NCI-H1930 (cell line): ENCODE measurements at places on chromosomes 7 and 10.

DNA sequence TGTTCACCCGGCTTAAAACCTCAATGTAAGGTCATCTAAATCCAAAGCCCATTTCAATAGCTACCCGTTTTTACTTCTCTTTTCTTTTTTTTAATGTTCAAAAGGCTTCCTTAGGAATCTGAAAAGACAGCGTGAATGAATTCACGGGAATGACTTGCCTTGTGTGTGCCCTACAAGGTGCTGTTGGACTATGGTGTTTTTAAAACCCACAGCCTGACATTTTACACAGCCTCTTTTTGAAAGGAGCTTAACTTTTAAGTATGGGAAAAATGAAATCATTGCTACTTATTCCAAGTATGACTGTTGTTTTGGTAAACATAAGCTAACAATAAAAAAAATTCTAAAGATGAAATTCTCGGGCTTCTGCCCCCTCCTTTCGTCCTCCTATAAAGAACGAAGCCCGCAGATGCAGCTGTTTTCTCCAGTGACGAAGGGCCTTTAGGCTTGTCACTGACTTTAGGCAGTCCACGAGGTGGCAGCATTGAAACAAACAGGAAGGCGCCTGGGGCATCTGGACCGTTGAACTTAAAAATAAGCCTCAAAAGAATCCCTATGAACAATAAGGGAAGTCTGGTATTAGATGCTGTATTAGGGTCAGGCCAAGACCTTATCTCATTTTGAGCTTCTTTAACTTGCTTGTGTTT lies 141.3 kb downstream of the NRP1 start:
- no peak for DNase-seq

- DNase-seq, result no peak
These were observed 129.7 kb downstream of the TMEM178B start for GRCh38 chr7:141203586-141203985.

DNA sequence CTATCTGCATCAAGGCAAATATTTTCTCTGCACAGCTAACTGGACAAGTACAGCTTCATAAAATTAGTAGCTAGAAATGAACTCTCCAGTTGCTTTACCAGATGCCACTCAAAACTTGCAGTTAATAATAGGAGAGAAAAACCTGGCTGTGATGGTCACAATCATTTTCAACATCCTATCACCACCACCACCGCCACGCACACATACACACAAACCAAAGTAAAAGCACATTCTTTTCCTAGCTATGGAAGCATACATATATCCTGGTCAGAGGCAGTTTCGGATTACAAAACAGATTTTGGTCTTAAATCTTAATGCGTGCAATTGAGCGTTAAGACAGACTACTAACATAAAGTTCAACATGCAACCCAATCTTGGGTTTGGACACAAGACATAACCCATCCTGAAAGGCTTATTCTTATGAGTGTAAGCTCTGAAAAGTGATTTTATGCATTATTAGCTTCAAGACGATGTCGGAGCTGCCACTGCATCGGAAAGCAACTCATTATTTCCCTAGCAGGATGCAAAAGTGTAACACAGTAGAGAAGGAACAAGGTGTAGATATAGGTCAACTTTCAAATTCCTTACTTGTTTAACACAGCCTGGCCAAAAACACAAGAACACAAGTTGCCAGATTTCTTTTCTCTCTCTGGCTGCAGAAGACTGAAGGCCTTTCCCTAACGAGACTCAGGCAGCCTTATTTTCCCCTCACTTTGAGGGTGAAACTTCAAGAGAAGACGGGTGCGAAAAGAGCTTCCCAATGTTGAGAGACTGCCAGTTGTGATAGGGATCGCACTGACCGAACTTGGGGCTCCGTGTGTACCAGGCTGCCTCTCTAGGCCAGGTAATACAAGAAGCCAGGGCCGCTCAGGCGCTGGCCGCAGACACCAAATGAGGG lies 1.2 kb downstream of the CACUL1 start:
- DNase-seq, result no peak

GRCh38 chr7:87316846-87317552 lies 28.5 kb upstream of the CROT start:
- no peak for DNase-seq

DNA sequence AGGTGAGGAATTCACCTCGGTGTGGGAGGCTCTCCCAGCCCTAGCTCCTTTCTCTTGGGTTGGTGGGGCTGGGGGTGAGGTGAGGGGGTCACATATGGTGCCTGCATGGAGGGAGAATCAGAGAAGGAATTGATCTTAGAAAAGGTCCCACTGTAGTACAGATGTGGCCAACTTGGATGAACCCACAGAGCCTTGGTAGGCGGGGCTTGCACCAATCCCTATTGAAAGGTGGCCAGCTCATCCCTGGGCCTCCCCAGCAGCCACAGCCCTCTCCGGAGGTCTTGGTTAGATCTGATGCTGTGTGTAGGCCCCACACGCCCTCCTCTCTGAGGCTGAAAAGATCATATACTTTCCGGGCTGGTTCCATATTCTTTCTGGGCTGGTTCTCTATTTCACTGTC lies 19.0 kb downstream of the HKDC1 start:
- no peak for DNase-seq

GRCh38 chr7:115674467-115675024 lies 356.0 kb downstream of the TFEC start:
- DNase-seq, result no peak
